ENCODE measurements at places on chromosomes 4 and X. TPM values are rescaled to one million over a fixed set of nuclear protein-coding genes. Genes with fewer than 3 reads are reported as not detected.

GRCh38 chr4:56674984-56675383 is 6.1 kb downstream of the HOPX start:
- no peak overlapping the region for H3K4me3 ChIP-seq
- no peak for DNase-seq
- no peaks in the 10 kb centered on the region for H3K36me3 ChIP-seq
- no peak overlapping the region for H3K27ac ChIP-seq
- H3K4me1 ChIP-seq, result no peaks in the 10 kb centered on the region

DNA sequence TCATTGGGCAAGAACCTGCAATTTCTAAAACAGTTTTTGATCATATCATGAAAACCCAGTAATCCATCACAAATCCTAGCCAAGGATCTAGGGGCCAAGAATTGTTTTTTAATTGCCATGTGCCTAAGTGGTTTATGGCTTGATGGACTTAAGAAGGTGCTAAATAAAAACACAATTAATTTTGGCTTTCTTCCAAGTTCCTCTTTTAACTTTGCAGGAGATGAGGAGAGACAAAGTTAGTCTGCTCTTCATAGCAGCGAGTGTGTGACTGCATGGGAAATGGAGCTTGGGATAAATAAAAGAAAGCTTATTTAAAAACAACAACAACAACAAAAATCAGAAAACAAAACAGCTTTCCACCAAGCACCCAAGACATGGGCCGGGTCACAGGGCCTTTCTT is 41.4 kb downstream of the ARHGEF9 start:
- H3K4me3 ChIP-seq, result no peak overlapping the region
- no peaks in the 10 kb centered on the region for H3K4me1 ChIP-seq
- DNase-seq, result no peak

DNA sequence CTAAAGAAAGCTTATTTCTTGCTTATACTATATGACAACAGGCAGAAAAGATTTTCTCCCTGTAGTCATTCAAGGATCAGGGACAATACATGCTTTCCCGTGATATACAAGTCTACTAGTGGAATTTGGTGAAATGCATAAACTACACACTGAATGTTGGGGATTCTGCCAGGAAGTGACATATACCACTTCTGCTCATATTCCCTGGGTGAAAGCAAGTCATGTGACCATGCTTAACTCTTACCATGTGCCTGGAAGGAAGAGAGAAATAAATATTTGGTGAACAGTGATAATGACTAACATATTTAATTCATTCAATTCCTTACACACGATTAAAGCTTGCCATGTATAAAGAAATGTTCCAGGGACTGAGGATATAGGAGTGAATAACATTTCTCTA is 534.6 kb downstream of the PPARGC1A start:
- H3K27ac ChIP-seq, result no peak overlapping the region
- DNase-seq, result no peak
- H3K27me3 ChIP-seq, result no peaks in the 10 kb centered on the region
- H3K4me3 ChIP-seq, result no peak overlapping the region

Gene C4orf36
- 0.34 TPM for total RNA-seq

GRCh38 chrX:21838937-21839333 is 482 bp upstream of the MBTPS2 start:
- DNase-seq, result no peak
- H3K27ac ChIP-seq, result no peak overlapping the region

DNA sequence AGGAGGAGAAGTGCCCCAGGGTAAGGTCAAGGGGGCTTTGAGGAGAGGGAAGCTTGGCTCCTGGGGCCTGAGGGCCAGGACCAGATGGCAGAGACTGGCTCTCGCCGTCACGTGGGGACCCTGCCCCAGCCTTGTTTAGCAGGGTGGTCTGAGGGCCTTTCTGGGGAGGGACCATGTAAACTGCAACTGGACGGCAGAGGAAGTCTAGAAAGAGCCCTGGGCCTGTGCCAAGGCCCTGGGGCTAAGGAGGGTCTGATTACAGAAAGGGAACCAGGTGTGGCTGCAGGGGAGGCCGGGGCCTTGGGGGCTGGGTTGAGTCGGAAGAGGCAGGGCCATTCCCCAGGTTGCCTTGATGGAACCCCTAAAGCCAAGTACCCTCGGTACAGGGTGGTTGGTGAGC is 1.8 kb upstream of the HGFAC start:
- no peaks in the 10 kb centered on the region for H3K4me1 ChIP-seq
- no peaks in the 10 kb centered on the region for H3K36me3 ChIP-seq
- no peak overlapping the region for H3K4me3 ChIP-seq
- DNase-seq, result no peak
- no peak overlapping the region for H3K27ac ChIP-seq
- no peaks in the 10 kb centered on the region for H3K27me3 ChIP-seq

Gene ADH1B
- total RNA-seq, result 615 TPM

DNA sequence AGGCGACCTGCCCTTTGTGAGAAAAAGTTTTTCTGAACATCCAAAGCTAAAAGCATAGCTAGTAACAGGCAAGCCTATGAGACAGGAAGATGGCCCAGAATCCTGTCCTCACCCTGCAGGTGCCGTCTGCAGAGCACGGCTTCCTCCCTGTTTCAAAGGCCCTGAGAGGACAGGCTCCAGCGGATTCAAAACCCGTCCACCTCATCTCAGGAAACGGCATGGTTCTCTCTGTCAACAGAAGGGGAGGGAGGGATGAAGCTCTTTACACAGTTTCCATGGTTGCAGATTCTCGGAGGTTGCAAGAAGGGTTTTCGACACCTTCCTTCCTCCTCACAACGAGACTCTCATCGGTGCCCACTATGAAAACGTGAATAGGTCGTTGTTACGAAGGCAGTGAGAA is 8.3 kb downstream of the PPP2R3B start:
- peaks cover 11% of the 10 kb centered on the region for H3K27me3 ChIP-seq
- H3K4me1 ChIP-seq, result no peaks in the 10 kb centered on the region
- H3K4me3 ChIP-seq, result no peak overlapping the region
- DNase-seq, result no peak

- no peak overlapping the region for H3K27ac ChIP-seq
- H3K4me3 ChIP-seq, result no peak overlapping the region
- no peaks in the 10 kb centered on the region for H3K4me1 ChIP-seq
- DNase-seq, result no peak
- H3K36me3 ChIP-seq, result no peaks in the 10 kb centered on the region
Observed at GRCh38 chrX:24005028-24005427, 22.0 kb downstream of the KLHL15 start.

GRCh38 chr4:44678094-44679041 is at the start of gene GUF1:
GUF1 (plus strand) TSS chr4:44678420; CDS start chr4:44678623, 203 bp downstream.
- peak within 1 kb of the TSS; percentile 97 for H3K4me3 ChIP-seq
- peaks cover 9% of the 10 kb centered on the region for H3K4me1 ChIP-seq
- H3K36me3 ChIP-seq, result no peaks in the 10 kb centered on the region

Gene POLR2B
- total RNA-seq, result 81.1 TPM

Measured in adrenal gland (tissue), 19 donors.